Activated gamma-delta T cell (primary cell): ENCODE measurements at places on chromosomes 12 and 14.

DNA sequence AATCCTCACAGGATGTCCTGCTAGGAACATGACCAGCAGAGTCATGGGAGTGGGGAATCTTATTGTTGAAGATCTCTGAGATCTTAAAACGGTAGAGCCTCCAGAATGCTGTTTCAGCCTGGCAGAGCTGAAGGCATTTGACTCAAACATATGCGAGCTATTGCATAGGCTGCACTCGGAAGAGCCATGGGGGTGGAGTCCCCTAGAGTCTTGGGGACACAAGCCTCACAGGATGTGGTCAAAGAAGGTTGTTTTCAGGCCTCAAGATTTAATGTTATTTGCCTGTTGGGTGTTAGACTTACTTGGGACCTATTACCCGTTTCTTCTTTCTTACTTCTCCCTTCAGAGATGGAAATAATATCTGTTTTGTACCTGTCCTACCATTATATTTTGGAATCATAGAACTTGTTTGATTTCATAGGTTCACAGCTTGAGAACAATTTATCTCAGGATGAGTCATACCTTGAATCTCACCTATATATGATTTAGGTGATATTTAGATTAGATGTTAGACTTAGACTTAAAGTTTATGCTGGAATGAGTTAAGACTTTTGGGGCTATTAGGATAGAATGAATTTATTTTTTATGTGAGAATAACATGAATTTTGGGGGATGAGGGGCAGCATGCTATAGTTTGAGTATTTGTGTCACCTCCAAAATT, 172.2 kb upstream of the ATP2B1 start:
- DNase-seq = no peak

DNA sequence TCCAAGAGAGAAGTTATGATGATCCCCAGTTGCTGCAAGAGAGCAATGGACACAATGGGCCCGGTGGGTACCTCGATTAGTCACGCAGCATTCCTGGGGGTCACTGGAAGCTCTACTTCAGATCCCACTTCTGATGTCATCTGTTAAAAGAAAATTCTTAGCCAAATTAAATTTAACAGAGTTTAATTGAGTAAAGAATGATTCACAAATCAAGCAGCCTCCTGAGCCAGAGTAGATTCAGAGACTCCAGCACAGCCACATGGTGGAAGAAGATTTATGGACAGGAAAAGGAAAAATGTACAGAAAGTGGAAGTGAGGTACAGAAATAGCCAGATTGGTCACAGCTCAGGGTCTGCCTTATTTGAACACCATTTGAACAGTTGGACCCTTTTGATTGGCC, 107.5 kb downstream of the SPTSSA start:
- no peak for DNase-seq

GRCh38 chr12:9243999-9244649, 35.9 kb upstream of the PZP start:
- DNase-seq = no peak

GRCh38 chr12:54419088-54419887, at the start of gene ITGA5:
Gene ITGA5, minus strand, starts transcription at chr12:54419266. Its CDS starts 68 bp downstream, at chr12:54419198.
- peak; percentile 25 for DNase-seq

GRCh38 chr12:128267651-128268378, 845 bp downstream of the TMEM132C start:
- no peak for DNase-seq

DNA sequence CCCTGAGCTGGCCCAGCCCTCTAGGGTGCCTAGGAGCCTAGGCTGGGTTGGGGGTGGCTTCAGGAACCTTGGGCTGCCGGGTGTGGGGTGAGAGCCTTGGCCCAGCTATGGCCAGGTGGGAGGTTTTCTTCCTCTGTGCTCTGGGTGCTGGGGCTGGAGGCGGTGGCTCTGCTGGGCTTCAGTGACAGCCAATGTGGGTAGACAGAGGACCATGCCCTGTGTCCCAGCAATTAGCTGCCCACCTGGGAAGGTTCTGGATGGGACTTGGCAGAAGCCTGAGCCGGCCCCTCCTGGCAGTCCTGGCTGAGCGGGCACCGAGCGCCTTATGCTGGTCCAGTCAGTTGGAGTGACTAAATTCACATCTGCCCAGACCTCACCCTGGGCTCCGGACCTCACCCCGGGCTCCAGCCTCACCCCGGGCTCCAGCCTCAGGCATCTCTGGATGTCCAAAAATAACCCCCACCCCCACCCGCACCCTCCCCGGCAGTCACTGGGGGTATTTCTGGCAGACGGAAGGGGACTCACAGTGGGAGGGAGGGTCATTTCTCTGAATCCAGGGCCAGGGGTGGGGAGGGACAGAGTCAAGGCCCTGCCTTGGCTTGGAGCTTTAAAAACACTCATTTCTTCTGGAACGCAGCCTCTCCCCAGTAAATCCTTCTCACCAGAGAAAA, 46.9 kb downstream of the CYP46A1 start:
- DNase-seq = no peak

DNA sequence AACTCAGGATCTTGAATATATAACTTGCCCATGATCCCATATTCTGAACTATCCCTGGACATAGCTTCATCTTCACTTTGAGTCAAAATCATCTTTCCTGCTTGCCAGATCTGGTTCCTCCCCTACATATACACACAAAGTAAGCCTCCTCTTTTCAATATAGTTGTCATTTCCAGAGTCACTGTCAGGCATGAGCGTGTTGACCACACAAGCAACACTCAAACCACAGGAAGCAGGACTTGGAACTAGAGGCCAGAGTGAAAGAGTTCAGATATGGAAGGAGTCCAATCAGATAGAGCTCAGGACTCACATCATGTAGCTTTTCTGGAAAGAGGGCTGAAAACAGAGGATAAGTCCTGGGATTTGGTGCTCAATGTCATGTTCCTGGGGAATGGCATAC, 1140.6 kb downstream of the BCL11B start:
- DNase-seq = no peak

GRCh38 chr12:27747111-27747820, 32.8 kb upstream of the KLHL42 start:
- no peak for DNase-seq

DNA sequence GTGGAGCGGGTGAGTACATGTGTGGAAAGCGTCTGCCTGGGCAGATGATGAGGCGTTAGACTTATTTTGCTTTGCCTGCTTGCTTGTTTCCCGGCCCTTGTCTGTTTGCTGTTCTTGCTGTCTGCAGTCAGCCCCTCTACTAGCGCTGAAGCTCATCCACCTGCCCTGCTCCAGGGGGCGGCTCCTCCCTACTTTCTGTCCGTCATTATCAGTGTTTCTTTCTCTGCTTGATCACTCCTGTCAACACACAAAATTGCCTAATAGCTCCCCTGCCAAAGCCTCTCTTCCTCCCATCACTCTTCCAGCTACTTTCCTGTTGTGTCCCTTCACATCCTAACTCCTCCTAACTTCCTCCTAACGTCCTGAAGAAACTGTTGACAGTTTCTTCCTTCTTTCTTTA, 34.9 kb upstream of the GALNT8 start:
- DNase-seq = no peak
